ENCODE measurements at places on chromosomes 16 and 17.

DNA sequence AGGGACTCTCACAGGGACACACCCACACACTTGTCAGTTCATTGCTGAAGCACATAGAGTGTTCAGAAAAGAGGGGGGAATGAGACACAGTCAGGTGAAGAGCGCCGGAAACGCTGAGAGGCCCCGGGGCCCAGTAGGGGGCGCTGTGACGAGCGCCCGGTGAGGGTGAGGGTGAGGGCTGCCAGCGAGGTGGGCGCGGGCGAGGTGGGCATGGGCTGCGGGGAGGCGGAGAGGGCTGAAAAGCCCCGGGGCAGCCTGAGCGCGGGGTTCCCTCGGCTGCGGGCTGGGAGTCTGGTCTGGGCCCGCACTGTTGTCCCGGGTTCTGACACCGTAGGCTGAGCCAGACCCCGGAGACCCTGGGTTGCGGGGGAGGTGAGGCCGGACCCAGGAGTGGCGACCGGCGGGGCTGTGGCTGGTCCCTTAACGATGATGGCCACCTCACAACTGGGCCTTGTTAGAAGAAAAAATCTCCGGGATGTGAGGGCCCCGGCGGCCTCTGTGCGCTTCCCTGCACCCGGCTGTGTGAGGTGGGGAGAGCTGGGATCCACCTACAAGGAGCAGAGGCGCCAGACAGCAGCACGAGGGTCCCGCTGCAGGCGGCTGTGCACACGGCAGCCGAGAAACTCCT lies 91.4 kb downstream of the C16orf78 start:
- no peak for DNase-seq

GRCh38 chr17:3318336-3318735 lies 20.2 kb upstream of the OR3A1 start:
- DNase-seq, result no peak

DNA sequence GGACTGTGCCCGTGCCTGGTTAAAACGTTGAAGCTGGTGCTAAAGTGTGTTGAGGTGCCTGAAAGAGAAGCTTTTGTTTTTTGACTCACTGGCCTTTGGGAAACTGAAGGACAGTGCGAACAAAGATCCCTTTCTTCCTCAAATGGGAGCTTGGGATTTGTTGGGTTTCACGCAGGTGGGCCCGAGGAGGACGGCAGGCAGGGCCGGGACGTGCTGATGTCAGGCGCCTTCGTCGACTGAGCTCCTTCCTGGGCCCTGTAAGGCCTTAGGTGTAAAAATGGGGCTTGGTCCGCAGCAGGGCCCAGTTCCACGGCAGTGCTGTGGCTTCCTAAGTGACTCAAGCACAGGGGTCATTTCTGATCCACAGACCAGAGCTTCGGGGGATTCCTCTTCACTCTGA lies 106.9 kb downstream of the BANP start:
- no peak for DNase-seq

DNA sequence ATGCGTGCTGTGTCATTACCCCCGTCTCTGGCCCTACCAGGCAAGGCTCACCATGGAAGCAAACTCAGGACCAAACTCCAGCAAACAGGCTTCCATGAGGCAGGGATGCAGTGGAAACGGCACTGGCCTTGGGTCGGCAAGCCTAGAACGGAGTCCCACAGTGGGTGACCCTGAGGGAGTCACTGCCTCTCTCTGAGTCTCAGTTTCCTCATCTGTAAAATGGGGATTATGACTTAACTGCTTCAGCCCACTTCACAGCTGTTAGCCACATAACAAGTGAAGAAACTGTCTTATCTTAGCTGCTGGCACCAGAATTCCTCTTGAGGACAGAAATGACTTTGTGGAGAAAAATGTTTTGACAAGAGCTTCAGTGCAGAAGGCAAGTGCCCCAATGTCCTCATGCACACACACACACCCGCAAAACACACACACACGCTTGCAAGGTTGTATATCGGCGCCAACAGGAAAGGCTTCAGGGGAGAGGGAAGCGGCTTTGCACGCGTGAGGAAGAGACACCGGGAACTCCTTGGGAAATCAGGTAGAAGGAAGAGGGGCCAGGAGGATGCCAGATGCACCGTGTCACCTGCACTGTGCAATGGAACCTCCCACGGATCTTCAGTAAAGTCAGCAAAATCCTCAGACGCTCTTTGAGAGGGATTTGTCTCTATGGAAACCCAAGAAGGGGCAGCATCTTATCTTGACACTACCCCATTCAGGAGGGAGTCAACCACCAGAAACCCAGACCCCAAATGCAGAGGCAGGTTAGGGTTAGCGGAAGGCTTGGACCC lies 53.7 kb downstream of the GSG1L start:
- DNase-seq, result no peak

DNA sequence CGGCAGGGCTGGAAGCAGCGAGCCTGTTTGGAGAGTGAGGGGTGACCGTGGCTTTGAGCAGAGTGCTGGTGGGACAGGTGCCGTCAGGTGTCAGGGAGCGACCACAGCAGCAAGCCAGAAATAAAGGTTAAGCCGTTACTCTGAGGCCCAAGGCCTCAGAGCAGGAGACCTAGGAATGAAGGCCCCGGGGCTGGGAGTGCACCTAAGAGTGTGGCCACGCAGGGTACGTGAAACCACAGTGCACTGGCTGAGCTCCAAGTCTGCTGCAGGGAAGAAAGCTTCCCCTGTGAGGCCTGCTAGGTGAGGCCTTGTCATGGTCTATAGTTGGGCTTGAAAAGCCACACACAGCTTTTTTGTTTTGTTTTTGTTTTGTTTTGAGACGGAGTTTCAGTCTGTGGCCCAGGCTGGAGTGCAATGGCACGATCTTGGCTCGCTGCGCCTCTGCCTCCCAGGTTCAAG lies 8.7 kb downstream of the CLUAP1 start:
- DNase-seq, result no peak

DNA sequence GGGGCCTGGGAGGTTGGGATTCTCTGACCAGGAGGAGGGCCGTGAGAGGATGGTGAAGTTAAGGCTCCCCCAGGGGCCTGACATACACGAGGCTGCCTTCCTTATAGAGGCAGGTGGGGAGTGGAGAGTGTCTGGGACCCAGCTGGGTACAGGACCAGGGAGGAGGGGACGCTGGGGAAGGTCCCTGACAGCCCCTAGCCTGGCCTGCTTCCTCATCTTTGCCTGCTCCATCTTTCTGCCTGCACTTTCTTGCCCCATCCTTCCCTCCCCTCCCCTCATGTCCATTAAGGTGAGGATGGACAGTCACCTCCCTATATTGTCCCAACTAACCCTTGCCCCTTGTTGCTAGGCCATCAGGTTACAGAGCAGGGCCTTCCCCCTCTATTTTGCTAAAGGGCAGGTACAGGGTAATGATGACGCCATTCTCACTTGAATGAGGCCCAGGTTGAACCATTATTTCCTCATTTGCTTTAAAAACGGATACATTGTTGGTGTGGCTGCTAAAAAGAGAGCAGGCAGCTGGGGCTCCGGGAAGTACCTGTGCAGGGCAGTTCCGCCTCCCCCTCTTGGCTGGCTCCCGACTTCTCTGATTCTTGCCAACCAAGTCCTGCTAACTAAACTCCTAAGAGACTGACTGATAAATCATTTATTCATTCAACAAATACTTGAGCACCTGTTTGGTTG lies 1.3 kb downstream of the C17orf99 start:
- no peak for DNase-seq

GRCh38 chr17:74325743-74326379 lies at the start of gene KIF19:
KIF19 (plus strand) TSS chr17:74326226; CDS start chr17:74326350, 124 bp downstream.
- DNase-seq, result peak; percentile 40

DNA sequence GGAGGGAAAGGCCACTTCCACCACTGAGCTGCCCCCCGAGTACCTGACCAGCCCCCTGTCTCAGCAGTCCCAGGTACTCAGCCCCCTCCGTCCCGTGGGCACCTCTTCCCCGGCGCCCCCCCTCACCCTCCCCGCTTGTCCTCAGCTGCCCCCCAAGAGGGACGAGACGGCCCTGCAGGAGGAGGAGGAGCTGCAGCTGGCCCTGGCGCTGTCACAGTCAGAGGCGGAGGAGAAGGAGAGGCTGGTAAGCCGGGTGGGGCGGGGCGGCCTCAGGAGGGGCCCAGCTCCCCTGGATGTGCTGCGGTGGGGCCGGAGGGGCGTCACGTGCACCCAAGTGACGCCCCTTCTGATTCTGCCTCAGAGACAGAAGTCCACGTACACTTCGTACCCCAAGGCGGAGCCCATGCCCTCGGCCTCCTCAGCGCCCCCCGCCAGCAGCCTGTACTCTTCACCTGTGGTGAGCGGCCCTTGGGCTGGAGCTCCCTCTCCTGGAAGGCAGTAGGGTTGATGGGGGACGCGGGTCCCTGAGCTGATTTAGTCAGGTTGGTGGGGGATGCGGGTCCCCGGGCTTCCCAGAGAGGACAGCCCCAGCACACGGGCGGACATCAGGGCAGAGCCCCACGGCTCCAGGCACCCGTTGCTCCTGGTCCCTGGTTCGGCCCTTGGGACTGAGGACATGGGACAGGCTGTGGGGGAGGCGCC lies 9.5 kb upstream of the MRPL12 start:
- no peak for DNase-seq

DNA sequence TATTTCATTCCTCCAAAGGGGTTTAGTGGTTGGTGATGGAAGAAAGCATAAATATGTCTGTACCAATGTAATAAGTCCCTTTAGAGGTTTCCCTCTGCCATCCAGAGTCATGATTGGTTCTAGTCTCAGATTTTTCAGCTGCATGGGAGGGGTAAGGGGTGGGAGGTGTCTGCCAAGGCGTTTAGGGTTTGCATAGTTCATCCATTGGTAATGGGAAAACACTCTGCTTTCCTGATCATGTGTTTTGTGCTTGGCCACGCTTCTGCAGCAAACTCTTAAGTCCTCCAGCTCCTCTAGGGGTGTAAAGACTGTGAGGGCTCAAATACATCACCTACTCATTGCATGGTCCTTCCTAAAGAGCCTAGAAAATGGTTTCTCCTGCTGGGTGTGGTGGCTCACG lies 29.8 kb downstream of the LIG3 start:
- DNase-seq, result no peak

- no peak for DNase-seq
These were observed 113.3 kb downstream of the XYLT1 start for GRCh38 chr16:17357307-17358062.

- no peak for DNase-seq
These were observed 503 bp downstream of the C16orf54 start for GRCh38 chr16:29745121-29745852.

DNA sequence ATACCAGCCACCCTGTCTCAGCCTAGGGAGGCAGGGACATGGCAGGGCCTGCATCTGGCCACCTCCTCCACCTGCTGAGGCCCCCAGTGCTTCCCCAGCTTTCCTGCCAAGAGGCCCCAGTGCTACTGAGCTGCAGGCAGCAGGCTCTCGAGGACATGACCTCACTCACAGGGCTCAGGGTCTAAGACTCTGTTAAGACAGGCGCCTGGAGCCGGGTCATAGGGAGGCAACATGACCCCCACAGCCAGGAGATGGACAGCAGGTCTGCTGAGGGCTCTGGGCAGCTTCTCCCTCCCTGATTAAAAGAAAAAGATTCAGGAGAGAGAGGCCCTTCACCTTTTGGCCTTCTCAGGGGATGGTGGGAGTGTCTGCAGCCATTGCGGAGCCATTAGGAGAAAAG lies 23.2 kb upstream of the FASN start:
- DNase-seq, result no peak

- no peak for DNase-seq
These were observed 5.7 kb downstream of the ZNF319 start for GRCh38 chr16:57994778-57995177.

DNA sequence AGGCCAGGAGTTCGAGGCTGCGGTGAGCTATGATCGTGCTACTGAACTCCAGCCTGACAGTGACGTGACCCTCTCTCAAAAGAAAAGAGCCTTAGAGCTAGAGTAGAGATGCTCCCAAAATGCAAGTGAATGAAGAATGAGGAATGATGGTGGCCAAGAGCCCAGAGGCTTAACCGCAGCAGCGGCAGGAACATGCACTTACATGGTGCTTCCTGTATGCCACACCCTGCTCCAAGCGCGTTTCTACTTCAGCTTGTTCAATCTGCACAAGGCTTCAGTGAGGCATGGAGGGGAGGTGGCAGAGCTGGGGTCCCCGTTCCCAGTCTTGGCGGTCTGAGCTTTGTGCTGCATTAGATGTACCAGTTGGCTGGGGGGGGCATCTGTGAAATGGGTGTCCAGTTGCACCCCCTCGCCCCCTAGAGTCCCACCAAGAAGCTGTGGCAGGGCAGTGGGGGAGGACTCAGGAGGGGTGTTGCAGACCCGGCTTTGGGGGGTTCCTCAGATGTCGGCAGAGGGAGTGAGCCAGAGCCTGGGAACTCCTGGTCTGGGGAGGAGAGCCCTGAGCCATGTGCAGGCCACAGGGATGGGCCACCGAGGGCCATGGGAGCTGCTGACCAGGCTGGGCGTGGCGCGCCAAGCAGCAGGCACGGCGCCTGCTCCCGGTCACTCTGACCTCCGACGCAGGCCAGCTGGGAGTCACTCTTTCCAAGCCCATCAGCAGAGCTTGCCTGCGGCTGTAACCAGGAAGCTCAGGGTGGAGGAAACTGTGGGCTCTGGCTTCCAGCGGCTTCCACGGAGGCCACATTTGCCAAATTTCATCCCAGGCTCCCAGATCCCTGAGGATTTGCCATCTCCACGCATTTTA lies 260.1 kb downstream of the PARN start:
- DNase-seq, result no peak

GRCh38 chr17:76537288-76537577 lies 276 bp downstream of the CYGB start:
- DNase-seq, result no peak

DNA sequence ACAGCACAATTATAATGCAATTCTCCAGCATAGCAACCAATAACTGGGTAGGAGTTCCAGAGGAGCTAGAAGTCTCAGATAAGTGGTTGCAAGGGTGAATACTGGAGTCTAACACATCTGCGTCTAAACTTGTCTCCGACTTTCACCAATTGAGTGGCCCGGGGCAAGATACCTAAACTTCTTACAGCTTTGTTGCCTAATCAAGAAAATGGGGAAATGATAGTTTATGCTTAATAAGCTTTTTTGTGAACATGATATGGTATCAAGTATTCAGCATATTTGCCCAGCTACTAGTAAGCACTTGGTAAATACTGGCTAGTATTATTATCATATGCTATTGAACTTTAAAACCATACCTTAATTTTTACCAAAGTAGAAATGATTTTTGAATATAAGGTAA lies 183.5 kb downstream of the KCNJ2 start:
- DNase-seq, result no peak

DNA sequence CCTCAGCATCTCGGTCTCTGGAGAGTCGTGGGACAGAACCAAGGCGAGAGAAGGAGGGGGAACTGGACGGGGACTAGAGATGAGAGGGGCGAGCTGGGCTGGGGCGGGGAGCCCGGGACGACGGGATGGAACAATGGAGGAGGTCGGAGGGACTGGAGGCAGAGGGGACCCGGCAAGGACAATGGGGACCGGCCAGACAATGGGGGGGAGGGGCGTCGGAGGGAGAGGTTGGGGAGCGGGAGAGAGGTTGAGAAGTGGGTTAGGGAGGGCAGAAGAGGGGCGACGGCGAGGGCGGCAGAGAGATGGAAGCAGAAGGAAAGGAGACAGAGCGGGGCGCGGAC lies 719 bp downstream of the NGFR start:
- DNase-seq, result no peak

- no peak for DNase-seq
These were observed 42.4 kb downstream of the PPL start for GRCh38 chr16:4894276-4895150.

DNA sequence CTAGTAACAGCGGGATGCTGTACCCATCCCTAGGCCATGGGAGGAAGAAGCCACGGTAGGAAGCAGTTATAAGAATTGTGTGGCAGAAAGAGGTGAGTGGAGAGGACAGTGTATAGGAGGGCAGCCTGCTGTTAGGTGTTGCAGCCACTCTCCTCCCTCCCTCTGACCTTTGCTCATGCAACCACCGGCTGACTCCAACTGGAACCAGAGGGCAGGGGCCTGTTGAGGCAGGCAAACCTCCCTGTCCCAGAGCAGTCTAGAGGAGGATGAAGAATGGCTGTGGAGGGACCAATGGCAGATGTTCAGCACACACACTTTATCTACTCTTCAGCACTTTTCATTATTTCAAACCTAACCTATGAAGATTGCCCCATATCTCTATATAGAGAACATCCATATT lies 2.2 kb downstream of the TXNL4B start:
- no peak for DNase-seq
